Kidney epithelial cell (primary cell): ENCODE measurements at places on chromosomes 12 and 14.

DNA sequence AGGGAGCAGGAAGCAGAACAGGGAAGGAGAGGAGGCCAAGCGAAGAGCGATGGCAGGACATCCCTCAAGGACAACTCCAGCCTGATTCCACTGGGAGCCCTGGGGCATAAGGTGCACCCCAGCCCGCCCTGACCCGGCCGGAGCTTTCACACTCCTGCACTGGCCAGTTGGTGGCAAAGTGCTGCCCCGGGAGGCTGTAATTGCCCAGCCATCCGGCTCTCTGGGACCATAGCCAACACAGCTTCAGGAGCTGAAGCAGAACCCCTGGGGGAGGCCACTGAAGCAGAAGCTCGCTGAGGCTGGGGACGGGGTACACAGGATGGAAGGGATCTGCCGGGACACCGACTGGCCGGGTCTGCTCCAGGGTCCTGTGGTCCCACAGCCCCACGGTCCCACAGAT is 41.9 kb upstream of the BEGAIN start:
- no peak for DNase-seq

- no peak for DNase-seq
Measured at GRCh38 chr12:9759694-9760093, 1.0 kb downstream of the CD69 start.

- DNase-seq, result no peak
Measured at GRCh38 chr12:104248444-104248843, 32.9 kb downstream of the TXNRD1 start.

GRCh38 chr12:90250766-90251165 is 542.1 kb upstream of the ATP2B1 start:
- no peak for DNase-seq

GRCh38 chr12:123104809-123105208 is 46.1 kb downstream of the PITPNM2 start:
- no peak for DNase-seq
